ENCODE measurements at places on chromosomes 6 and 20.

GRCh38 chr6:37187321-37188022, 17.5 kb downstream of the PIM1 start:
- no peak for DNase-seq

DNA sequence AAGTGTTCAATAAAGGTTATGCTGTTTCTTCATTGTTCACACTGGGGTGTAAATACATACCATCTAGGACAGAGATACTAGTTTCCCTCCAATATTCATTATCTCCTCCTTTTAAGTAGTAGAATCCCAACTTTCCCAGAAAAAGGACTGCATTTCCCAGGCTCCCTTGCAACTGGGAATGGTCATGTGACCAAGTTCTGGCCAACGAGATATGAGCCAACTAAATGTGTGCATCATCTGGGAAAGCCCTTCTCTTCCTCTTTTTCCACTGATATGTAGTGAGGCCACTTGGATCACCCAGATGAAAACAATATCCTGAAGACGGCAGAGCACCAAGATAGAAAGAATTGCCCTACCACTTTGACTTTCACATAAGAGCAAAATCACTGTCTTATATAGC, 97.9 kb upstream of the PTPRT start:
- no peak for DNase-seq

DNA sequence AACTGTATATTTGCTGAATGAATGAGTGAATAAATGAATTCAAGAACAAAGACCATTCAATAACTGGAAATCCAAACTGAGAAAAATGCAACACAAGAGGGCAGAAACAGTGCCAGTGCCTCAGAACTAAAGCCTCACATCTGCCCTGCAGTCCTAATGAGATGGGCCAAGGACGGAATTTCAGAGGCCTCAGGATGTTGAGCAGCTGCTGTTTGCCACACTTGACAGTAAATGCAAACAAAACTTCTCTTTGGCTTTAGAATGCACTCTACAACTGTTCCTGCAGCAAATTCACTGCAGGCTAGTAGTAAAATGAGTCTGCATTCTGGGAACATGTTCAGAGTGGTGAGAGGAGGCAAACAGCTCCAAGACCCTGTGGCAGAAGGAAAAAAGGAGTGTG, 177.6 kb upstream of the LRFN2 start:
- DNase-seq = no peak

- DNase-seq = no peak
Observed at GRCh38 chr6:3306848-3307247, 48.1 kb downstream of the PSMG4 start.

GRCh38 chr6:68527691-68528090, 107.4 kb upstream of the ADGRB3 start:
- DNase-seq = no peak

DNA sequence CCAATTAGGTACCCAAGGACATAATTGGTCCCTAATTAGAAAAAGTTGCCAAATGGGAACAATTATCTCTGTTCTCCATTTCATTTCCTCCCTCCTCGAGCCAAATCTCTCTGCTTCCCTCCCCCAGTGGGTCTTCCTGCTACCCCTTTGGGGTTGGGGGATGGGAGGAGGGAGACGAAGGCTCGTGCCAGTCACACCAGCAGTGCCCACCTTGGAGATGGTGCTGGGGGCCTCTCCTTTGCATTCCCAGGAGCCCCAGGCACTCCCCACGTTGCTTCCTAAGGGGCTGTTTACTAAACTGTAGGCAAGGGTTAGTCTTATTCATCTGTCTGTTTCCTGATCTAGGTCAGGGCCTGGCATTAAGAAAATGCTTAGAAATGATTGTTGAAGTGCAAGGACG, 33.1 kb downstream of the MDFI start:
- DNase-seq = no peak

Measured in activated naive CD8-positive, alpha-beta T cell treated with anti-CD3 and anti-CD28 coated beads, Interleukin-2, amount 10 ng/mL, durations not matched to agents 7 days and 5 days (primary cell).